ENCODE measurements at places on chromosomes 12 and 14.

GRCh38 chr12:82740129-82741000 lies 53.7 kb downstream of the TMTC2 start:
- peak; percentile 68 for DNase-seq

DNA sequence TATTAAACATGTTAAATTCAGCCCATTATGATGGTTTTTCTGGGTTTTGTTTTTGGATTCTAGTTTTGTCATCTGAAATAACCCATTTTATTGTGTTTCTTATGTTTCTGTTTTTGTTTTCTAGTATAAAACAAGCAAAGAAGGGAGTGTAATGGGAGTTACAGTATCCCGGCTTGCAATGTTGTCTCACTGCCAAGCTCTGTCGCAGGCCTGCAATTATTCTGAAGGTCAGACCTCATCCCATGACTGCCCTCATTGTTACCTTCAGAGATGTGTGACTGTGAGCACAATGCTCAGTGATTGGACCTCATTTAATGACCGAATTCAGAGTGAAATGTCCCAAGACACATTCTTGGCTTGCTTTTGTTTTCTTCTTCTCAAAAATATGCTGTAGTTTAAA lies 73.0 kb upstream of the ATF1 start:
- DNase-seq: no peak

DNA sequence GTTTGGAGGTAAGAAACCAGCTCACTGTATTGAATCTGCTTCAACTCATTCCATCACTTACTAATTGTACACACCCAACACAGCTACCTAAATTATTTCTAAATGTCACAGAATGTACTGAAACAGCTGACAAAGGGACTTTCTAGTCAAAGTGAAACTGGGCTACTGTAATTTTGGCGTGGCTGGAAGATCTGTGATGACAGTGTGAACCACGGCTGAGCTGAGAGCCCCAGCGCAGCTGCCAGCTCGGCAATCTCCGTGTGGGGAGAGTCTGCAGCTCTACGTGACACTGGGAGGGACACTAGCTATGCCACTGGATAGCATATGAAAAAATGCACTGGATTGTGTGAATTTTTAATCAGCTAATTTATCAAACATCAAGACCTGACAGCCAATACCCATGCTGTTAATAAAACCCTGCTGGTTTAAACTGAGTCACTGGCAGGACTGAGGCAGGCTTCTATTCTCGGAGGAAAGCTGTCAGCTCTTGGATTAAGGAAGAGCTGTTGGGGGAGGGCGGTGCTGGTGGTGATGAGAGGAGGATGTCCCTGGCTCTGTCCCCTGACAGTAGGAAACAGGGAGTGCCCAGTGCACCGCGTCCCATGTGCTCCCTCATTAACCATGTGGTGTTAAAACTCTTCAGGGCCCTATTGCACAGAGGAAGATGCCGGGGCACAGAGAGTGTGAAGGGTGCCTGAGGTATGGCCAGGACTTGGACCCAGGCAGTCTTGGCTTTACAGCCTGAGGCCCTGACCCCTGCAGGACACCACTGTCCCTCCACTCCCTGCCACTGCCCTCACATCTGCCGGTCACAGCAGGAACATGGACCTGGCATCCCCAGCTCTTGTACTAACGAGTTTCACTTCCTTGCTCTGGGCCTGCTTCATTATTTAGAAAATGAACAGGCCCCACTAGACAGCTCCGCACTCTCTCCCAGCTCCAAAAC lies 13.3 kb downstream of the SLC15A4 start:
- no peak for DNase-seq

- no peak for DNase-seq
Observed at GRCh38 chr12:42962384-42962783, 372.8 kb upstream of the PRICKLE1 start.

GRCh38 chr14:53628732-53629430 lies 327.7 kb downstream of the BMP4 start:
- no peak for DNase-seq

- DNase-seq: peak; percentile 87
Observed at GRCh38 chr12:58540480-58541299, 379.6 kb downstream of the LRIG3 start.

DNA sequence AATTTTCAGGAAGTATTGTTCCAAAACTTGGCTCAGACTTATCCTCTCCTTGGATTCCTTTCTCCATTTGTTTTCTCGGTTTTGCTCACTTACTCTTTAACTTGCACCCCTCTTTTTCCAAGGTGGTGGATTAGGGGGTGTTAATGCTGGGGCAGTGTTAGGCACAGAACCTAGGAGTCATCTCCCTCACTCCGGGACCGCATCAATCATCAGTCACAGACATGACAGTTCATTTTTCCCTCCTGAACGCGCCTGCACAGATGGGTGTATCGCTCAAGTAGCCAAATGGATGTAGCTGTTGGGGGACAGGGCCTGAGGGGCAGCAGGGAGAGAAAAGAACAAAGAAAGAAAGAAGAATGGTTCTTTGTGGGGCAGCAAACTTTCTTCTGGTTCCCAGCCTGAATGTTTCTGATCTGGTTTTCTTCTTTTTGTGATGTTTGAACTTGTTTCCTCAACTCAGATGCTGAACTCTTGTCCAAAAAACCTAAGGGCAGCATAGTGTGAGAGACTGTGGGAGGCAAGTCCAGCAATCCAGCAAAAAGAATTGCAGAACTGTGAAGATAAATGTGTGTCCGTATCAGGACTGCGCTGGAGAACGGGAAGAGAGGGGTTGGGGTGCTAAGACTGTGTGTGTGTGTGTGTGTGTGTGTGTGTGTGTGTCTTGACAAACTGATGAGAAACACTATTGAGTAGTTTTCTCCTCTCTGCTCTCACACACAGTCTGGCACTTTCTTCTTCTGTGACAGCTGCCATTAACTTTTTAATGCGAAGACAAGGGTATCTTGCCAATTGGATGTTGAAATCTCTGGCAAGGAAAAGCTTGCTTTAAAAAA lies 131.1 kb downstream of the FBXL14 start:
- DNase-seq: peak; percentile 36

DNA sequence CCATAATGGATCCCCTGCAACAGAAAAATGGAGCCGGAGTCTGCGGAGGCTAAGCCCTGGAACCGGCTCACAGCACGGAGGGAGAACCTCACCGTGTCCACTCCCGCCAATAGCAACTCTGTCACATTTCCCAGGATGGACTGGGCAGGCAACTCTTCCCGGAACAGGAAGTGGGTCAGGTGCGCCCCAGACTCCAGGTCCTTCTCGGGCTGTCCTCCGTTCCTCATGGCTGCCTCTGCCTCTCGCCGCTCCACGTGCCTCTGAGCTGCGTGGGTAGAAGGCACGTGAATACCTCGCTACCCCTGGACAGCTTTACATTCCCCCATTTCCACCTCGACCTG lies 2.2 kb downstream of the CYP27B1 start:
- DNase-seq: no peak

DNA sequence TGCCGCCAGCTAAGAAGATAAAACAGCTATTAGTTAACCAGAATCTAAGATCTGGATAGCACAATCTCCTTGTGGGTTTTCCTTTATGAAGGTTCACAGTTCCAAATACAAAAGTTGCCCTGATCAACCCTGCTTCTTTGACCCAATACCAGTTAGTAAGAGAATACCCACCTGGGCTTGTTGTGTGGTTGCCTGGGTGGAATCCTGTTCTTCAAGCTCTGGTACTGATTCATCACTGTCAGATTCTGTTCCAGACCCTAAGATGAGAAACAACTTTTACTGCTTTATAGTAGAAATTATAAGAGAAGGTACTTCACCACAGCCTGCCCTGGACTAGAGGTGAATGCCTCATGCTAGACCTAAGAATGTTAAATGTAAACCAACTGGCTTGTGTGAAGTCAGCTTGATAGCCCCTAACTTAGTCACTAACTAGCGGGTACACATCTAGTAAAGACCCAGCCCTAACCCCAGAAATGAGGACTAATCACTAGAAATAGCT lies 10.6 kb downstream of the NACA start:
- DNase-seq: no peak

DNA sequence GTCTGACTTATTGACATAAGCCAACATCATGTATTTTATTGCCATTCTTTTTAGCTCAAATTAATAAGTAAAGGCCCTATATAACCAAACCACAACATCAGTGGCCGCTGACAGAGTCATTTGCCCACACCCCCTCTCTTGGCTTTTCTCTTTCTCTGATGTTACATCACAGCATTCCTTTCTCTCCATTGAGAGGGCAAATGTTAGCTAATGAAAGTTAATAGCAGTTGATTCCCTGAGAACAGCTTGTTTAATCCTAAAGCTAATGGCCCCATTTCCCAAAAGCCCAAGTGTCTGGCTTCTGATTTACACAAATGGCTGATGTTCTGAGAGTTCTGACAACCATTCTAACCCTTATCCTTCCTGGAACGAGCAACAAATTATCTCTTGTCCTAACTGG lies 308.8 kb downstream of the SNAPC1 start:
- DNase-seq: no peak

- DNase-seq: peak; percentile 86
Observed at GRCh38 chr12:6230321-6231110, 30.3 kb downstream of the CD9 start.

DNA sequence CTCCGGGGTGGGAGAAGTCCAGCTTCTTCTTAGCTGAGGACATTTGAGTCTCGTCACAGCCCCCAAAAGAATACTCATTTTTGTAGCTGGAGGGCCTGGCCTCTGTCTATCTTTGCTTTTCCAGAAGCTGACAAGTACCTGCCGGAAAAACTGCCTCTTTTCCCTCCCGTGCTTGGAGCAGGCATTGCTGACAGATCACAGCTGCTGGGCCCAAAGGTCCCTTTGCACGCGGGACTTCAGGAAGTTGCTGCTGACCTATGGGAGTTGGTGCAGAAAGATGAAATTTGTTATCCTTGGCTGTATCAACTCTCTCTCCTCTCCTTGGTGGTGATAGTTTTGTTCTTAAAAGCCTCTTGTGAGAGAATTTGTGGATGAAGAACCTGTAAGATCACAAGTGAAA lies 92.8 kb downstream of the PAPOLA start:
- no peak for DNase-seq

- DNase-seq: peak; percentile 80
Observed at GRCh38 chr14:103402695-103403094, 17.5 kb downstream of the MARK3 start.

- no peak for DNase-seq
Observed at GRCh38 chr14:93972618-93973205, 3.7 kb downstream of the ASB2 start.

DNA sequence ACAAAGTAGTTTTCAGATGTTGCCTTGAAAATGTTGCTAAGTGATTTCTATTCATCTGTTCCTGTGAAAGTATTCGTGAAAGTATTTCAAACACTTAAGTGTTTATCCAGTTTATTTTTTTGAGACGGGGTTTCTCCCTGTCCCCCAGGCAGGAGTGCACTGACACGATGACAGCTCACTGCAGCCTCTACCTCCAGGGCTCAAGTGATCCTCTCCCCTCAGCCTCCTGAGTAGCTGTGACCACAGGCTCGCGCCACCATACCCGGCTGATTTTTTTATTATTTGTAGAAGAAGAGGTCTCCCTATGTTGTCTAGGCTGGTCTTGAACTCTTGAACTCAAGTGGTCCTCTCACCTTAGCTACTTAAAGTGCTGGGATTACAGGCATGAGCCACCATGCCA lies 1.7 kb downstream of the ZDHHC17 start:
- no peak for DNase-seq

- no peak for DNase-seq
Observed at GRCh38 chr12:122870163-122870842, 25.6 kb downstream of the VPS37B start.

DNA sequence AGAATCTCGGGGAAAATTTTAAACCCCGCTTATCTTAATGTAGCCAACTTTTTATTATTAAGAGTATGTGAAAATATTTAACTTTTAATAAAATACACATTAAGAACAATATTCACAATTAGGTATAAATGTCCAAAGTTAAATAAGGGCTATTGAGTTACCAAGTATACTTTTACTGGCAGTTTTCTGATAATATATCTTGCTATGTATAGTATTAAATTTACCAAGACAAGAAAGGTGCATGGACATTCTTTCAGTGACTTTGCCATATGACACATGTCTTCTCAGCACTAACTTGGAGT lies 115.4 kb downstream of the MON2 start:
- DNase-seq: no peak

DNA sequence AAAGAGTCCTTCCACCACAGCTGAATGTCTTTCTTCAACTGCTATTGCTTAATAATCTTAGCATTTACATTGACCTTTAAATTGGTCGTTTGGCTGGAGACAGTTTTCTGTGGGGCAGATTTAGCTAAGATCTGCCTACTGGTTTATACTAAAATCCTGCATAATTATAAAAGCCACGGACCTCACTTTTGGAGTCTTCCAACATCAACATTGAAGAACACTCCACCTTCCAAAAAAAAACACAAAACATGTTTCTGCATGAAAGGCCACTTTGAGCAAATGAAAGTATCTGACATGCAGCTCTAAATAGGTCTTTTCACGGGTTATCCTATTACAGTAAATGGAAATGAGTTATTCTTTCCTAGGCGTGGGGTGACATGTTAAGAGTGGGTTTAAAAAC lies 57.0 kb upstream of the KRR1 start:
- no peak for DNase-seq

- DNase-seq: no peak
Observed at GRCh38 chr14:57837267-57837666, 28.6 kb downstream of the SLC35F4 start.

- DNase-seq: no peak
Observed at GRCh38 chr12:112782943-112783342, 8.6 kb upstream of the RPH3A start.

DNA sequence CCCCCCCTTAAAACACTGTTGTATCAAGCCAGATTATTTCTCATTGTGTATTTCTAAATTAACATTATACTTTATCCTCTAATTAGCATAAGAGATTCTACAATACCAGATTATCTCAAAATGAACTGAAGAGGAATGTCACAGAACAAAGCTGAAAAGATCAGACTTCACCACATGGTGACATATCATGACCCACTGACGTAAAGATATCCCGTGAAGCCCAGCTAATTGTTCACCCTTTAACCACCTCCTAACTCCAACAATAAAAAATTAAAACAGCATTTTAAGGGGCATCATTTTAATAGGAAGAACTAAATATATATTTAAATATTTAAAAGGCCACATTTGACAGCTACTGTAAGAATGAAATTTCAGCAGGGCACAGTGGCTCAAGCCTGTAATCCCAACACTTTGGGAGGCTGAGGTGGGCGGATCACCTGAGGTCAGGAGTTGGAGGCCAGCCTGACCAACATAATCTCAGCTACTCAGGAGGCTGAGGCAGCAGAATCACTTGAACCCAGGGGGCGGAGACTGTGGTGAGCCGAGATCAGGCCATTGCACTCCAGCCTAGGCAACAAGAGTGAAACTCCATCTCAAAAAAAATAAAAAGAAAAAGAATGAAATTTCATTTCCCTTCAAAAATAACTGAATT lies 29.0 kb downstream of the CDK17 start:
- DNase-seq: no peak

DNA sequence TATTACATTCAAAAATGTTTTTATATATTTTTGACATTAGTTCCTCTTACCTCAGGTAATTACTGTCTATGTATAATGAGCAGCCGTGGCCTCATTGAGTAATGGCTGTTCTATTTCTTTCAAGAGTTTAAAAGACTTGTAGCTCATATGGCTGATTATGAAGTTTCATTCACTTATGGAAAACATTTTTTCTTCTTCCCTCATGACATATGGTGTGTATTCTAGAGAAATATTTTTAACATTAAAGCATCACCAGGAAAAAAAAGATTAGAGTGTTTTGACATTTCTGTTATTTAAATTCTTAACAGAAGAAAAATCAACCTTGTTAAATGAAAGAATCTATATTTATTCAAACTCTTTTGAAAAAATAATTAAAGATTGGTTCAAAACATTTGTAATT lies 422.4 kb downstream of the TMEM117 start:
- DNase-seq: no peak

Measured in amniotic epithelial cell (primary cell).